Upper lobe of left lung (tissue), 6 donors: ENCODE measurements at places on chromosomes 7 and 10.
A peak's percentile ranks its signal among the peaks of the same experiment; 100 is the strongest.

- DNase-seq = no peak
- H3K27me3 ChIP-seq = no peaks in the 10 kb centered on the region
- no peak overlapping the region for H3K27ac ChIP-seq
- H3K4me1 ChIP-seq = peaks cover 34% of the 10 kb centered on the region
Measured at GRCh38 chr10:49182776-49183175, 5.4 kb downstream of the TMEM273 start.

- no peak overlapping the region for H3K4me3 ChIP-seq
- DNase-seq = peak; percentile 14
- no peak overlapping the region for H3K27ac ChIP-seq
Measured at GRCh38 chr10:785089-785860, 95.8 kb upstream of the DIP2C start.

DNA sequence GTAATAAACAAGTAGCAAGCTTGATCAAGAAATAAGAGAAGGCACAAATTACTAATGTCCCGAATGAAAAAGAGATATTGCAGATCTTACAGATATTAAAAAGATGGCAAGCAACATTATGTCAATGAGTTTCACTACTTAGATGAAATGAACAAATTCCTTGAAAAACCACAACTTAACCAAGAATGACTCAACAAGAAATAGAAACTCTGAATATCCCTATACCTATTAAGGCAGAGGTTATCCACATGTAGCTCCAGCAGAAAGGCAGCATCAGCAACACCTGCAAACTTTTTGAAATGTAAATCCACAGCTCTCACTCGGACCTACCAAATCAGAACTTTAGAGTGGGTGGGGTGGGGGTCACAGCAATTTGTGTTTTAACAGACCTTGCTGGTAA is 33.6 kb downstream of the PDE1C start:
- no peaks in the 10 kb centered on the region for H3K36me3 ChIP-seq
- no peaks in the 10 kb centered on the region for H3K27me3 ChIP-seq
- H3K4me1 ChIP-seq = no peaks in the 10 kb centered on the region
- DNase-seq = no peak
- no peak overlapping the region for H3K4me3 ChIP-seq
- no peak overlapping the region for H3K27ac ChIP-seq

DNA sequence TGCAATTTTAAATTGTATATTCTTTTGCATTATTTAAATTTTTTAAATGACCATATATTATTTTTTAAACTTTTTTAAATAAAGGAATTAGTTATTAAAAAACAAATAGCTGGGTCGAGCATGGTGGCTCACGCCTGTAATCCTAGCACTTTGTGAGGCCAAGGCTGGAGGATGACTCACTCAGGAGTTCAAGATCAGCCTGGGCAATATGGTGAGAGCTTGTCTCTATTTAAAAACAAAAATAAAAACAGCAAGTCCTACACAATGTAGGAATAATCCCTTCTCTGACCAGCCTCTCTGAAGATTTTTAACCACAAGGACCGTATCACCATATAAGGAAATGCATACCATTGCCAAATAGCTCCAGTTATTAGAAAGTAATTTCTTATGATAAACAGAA is 19.6 kb downstream of the NOC3L start:
- H3K36me3 ChIP-seq = peaks cover 87% of the 10 kb centered on the region
- H3K4me3 ChIP-seq = no peak overlapping the region
- no peak overlapping the region for H3K27ac ChIP-seq
- DNase-seq = no peak
- no peaks in the 10 kb centered on the region for H3K4me1 ChIP-seq
- no peaks in the 10 kb centered on the region for H3K27me3 ChIP-seq

GRCh38 chr7:101172854-101173751 is 7.0 kb downstream of the NAT16 start:
- H3K36me3 ChIP-seq = no peaks in the 10 kb centered on the region
- peaks cover 20% of the 10 kb centered on the region for H3K4me1 ChIP-seq
- H3K27me3 ChIP-seq = no peaks in the 10 kb centered on the region
- H3K4me3 ChIP-seq = no peak overlapping the region
- peak; percentile 71 for DNase-seq

DNA sequence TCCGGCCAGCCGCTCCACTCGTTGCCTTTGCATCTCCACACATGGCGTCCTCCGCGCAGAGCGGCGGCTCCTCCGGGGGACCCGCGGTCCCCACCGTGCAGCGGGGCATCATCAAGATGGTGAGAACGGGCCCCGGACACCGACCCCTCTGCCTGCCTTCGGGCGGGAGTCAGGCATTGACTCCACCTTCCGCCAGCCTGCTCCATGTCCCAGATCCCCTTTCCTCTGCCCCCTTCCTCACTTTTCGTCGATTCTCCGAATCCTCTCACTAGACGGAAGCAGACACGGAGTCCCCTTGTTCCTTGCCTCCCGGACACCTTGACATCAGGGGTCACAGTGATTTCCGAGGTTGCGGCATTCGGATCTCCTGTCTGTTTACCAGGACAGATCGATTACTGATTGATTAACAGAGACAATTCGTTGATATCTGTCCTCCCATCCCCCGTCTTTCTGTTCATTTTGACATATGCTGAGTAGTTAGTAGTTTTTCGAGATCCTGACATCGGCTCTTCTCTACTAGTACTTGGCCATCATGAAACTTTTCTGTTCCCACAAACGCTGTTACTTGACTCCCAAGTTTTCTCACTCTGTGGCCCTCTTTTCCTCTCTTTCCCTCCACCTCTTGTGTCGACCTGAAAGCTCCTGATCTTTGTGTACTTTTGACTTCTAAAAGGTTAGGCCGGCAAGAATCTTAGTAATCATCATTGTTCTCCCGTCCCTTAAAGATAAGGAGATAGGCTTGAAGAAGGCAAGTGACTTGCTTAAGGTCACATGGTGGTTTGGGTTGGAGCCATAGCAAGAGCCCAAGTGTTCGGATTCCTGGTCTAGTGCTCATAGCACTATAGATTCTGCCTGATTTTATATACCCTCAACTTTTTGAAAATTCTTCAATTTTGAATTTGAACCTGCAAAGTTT is 597 bp downstream of the SND1 start:
- peaks cover 24% of the 10 kb centered on the region for H3K4me1 ChIP-seq
- no peaks in the 10 kb centered on the region for H3K27me3 ChIP-seq
- peak overlapping the region; percentile 93 for H3K27ac ChIP-seq
- peak overlapping the region; percentile 93 for H3K4me3 ChIP-seq
- peaks cover 12% of the 10 kb centered on the region for H3K36me3 ChIP-seq
